Activated naive CD4-positive, alpha-beta T cell treated with anti-CD3 and anti-CD28 coated beads, Interleukin-2, amount 50 U/mL, for 16 hours (primary cell): ENCODE measurements at places on chromosomes 1 and 21.

GRCh38 chr1:147721716-147722115 lies 38.7 kb downstream of the GJA5 start:
- DNase-seq = no peak

DNA sequence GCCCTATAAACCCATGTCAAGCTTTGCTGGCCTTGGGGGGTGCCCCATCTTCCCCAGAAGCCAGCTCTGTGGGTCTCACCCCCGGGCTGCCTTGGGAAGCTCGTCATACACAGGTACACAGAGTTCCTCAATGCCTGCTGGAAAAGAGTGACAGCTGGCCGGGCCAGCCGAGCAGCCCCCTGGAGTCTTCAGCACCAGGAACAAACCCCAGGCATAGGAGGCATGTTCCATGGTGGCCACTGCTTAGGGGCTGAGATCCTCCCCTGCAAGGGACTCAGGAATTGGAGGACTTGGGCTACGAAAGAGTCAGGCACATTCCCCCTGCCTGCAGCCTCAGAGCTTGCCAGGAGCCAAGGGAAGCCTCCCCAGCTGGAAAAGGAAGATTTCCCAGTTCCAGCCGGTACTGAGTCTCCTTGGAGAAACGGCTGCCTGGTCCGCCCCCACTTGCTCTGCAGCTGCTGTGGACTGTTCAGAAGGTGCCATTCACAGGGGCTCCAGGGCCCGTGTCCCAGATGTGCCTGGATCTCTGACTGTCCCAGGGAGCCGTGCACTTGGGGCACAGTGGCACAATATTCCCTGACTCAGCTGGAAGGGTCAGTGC lies 89.5 kb downstream of the STUM start:
- no peak for DNase-seq

GRCh38 chr1:208537198-208537597 lies 293.0 kb upstream of the PLXNA2 start:
- no peak for DNase-seq

GRCh38 chr1:55257958-55258357 lies 42.8 kb upstream of the USP24 start:
- no peak for DNase-seq

DNA sequence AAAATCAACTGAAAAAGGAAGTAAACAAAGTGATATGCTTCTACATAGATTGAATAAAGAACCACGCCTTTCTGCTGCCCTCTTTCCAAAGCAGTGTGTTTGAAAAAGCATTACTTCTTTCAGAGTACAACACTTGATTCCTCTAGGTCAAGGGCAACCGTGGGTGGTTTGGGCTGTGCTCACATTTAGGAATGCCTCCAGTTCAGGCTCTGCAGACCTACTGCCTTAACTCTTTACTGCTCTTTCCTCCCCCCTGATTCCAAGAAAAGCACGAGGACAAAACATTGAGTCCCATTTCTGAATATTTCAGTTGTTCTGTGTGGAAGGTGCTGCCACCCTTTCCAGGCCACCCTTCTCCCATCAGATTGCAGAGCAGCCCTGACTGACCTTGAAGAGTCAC lies 45.2 kb downstream of the ADAMTS1 start:
- no peak for DNase-seq

DNA sequence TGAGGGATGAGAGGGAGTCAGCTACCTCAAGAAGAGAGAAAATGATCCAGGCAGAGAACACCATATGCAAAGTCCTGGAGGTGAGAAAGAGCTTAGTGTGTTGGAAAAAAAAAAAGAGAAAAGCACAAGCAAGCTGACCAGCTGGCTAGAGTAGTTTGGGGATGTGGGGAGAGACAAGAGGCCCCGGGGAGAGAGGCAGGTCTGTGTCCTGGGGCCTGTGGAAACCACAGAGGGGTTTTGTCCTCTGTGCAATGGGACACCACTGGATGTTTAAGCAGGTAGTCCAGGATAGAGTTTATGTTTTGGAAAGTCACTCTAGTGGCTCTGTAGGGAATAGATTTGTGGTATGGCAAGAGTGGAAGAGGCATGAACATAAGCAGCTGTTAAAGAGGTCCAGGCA lies 14.4 kb upstream of the CHI3L1 start:
- DNase-seq = no peak

GRCh38 chr1:2276803-2277580 lies 48.9 kb downstream of the SKI start:
- no peak for DNase-seq

DNA sequence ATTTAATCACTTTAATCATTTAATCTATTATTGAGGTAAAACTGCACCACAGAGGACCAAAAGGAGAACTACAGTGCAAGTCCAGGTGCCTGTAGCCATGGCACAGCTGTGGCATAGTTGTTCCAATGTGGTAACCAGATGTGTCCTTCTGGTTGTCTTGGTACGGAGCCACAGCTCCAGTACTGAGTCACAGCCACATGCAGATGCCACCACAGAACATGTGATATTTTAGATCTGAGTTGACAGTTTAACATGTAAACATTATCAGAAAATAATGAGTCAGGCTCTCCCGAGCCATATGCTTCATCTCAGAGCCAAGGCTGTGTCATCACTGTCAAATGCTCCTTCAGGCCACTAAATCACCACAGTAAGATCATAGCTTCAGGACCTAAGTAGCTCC lies 56.4 kb upstream of the RGS7 start:
- DNase-seq = no peak

- DNase-seq = no peak
Observed at GRCh38 chr1:10950316-10951172, 61.9 kb upstream of the TARDBP start.

GRCh38 chr1:206503591-206504362 lies 3.6 kb upstream of the RASSF5 start:
- DNase-seq = no peak

- no peak for DNase-seq
Observed at GRCh38 chr1:60864722-60865121, 217.6 kb upstream of the NFIA start.

DNA sequence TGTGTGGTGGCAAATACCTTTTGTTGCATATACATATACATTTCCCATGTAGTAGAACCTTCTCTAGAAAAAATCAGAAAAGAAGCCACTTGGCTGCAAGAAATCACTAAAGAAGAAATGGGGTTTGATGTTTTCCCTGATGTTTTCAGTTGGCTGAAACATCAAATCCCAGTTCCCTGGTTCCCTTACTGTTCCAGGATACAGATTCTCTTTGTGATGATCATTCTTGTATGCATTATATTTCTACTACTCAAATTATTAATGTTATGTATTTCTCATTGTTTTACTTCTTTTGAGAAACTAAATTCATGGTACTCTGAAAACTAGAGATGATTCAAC lies 7.6 kb downstream of the RNU1-2 start:
- DNase-seq = no peak

DNA sequence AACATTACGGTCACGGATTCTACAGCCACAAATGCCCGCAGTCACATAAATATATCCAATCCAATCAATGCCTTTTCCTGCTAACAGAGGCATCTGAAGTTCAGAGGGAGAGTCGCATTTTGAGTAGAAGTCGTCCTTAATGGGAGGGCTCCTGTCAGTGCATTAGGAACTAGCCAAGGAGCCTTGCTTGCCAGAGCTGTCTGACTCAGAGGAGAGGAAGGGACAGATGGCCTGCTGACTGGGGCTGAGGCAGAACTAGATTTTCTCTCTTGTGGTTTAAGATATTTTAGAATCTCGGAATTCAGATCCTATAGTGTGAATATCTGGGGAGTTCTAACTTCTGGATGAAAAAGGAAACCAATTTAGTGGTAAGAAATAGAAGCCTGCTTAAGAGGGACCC lies 10.6 kb downstream of the XKR8 start:
- no peak for DNase-seq

GRCh38 chr1:180563026-180563827 lies 4.5 kb downstream of the OVAAL start:
- DNase-seq = no peak

GRCh38 chr1:150529017-150529416 lies 13.5 kb downstream of the FALEC start:
- DNase-seq = no peak

DNA sequence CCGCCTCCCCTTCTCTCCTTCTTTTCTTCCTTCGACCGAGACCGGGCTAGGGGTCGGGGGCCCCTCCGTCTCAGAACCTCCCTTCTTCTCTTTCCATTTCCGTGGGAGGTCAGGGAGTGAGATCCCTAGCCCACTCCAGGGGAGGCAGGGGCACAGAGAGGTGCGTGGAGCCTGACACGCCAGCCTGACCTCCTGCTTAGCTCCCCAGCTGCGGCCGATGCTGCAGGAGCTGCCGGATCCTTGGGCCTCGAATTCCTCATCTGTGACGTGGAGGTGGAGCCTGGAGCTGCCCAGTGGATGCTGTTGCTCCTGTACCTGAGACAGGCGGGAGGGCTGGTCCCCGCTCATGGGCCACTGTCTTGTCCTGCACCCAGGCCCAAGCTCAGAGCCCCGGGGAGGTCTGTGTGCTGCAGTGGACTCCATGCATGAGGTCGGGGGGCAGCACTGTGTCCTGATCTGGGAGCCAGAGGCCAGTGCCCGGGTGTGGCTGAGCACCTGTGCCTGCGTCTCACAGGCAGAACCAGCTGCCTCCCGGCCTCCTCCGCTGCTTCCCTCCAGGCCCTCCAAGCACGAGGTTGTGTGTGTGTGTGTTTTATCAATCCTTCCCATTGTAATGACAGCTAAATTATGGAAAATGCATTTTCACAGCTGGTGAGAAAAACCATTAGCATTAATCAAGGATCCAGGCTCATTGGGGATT lies 55.3 kb upstream of the TTC34 start:
- no peak for DNase-seq
